Stimulated activated naive CD4-positive, alpha-beta T cell treated with Interleukin-2 at 50 U/mL for 16 hours (primary cell): ENCODE measurements at places on chromosomes 7 and 10.

GRCh38 chr10:7121154-7121797, 289.6 kb downstream of the SFMBT2 start:
- peak; percentile 38 for DNase-seq

GRCh38 chr10:95896071-95896850, 11.5 kb upstream of the CC2D2B start:
- no peak for DNase-seq

GRCh38 chr7:127447326-127447945, 54.9 kb upstream of the ZNF800 start:
- peak; percentile 45 for DNase-seq

DNA sequence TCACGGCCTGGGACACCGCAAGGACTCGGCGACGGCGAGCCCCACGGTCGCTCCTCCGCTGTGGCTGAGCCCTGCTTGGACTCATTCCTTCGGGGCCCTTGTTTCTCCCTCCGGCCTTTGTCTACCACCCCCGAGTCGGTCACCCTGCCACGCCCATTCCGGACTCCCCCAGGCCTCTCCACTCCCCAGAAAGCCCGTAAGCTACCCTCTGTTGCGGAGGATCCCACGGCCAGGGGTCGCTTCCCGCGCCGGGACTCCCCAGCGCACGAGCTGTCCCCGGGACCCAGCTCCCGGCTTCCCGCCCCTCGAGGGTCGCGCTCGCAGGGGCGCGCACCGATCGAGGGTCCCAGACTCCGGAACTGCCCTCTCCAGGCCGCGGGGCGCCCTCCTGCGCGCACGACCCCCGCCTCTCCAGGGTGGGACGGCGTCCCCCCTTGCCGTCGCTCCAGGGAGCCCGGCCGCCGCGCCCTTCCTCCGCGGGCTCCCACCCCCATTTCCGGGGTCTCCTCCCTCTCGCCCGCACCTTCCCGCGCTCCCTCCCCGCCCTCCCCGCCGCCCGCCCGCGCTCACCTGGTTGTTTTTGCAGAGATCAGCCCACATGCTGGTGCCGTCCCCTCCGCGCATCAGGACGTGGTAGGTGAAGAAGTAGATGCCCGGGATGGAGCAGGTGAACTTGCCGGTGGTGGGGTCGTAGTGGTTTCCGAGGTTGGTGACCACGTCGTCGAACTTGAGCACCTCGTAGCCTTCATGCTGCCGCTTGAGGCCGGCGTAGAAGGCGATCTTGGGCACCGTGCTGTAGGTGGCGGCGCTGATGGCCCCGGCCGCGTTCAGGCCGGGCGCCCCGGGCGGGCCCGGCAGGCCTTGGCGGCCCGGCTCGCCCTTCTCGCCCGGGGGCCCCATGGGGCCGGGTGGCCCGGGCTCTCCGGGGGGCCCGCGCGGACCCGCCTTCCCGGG, 1.5 kb downstream of the C1QL3 start:
- peak; percentile 13 for DNase-seq

DNA sequence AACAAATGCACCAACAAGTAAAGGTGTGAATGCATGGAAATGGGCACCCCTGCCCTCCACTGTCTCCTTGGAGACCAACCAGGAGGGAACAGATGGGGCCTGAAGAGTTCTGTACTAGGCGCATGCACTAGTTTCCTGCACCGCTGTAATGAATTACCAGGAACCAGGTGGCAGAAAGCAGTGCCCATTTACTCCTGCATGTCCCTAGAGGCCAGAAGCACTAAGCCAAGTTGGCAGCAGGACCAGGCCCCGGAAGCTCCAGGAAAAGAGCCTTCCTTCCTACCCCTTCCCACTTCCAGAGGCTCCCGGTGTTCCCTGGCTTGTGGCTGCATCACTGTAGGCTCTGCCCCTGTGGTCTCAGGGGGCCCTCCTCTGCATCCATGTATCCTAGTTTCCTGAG, 237.5 kb upstream of the PPP2R2D start:
- DNase-seq: no peak

GRCh38 chr7:96792115-96792514, 82.5 kb upstream of the SEM1 start:
- DNase-seq: no peak

DNA sequence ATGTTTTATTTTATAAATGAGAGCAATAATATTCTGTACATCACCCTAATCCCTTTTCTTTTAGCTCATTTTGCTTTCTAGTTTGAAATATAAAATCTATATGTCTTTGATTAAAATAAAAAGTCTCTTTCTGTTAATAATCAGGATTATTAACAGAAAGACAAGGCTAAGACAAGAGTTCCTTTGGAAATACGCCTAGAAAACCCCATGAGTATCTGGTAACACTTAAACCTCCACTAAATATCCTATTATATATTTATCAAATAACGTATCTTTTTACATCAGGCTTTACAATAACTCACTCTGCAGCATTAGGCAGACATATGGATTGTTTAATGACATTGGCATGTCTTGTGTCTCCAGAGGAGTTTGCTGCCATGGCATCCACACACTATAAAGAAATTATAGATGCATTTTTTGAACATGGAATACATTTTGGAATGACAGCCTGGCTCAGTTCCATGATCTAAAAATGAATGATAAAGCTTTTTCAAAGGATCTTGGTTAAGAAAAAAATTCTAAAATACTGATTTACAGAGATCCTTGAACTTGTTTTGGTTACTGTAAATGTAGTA, 98.7 kb downstream of the TMEM26 start:
- no peak for DNase-seq

DNA sequence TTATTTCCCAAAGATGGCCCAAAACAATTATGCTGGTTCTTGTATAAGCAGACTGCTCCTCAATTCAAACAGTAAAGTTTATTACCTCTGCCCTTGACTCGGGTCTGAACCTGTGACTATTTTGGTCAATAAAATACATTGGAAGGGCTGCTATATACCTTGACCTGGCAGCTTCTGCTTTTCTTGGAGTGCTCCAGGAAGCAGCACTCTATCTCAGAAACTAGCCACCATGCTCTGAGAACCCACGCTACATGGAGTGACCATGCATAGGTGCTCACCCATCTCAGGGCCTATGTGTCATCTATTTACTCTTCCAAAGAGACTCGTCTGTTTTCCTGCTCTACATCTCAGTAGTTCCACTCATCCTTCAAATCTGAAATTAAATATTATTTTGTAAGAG, 299.9 kb downstream of the AHR start:
- DNase-seq: no peak

DNA sequence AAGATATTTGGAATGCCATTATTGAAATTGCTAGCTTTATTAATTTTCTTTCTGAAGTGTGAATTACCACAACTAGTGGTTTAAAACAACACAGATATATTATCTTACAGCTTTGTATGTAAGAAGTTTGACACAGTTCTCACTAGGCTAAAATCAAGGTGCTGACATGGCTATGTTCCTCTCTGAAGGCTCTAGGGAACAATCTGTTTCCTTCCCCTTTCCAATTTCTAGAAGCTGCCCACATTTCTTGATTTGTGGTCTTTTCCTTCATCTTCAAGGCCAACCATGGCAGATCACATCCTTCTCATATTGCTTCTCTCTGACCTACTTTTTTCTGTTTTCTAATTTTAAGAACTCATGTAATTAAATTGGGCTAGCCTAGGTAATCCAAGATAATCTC, 43.3 kb upstream of the SLC26A3 start:
- DNase-seq: no peak

- DNase-seq: no peak
These were observed 35.9 kb downstream of the INSIG1 start for GRCh38 chr7:155333346-155334234.

GRCh38 chr7:28469562-28469961, 57.2 kb downstream of the CREB5 start:
- DNase-seq: no peak

- peak; percentile 5 for DNase-seq
These were observed 57.6 kb downstream of the MMRN2 start for GRCh38 chr10:86899670-86900276.

DNA sequence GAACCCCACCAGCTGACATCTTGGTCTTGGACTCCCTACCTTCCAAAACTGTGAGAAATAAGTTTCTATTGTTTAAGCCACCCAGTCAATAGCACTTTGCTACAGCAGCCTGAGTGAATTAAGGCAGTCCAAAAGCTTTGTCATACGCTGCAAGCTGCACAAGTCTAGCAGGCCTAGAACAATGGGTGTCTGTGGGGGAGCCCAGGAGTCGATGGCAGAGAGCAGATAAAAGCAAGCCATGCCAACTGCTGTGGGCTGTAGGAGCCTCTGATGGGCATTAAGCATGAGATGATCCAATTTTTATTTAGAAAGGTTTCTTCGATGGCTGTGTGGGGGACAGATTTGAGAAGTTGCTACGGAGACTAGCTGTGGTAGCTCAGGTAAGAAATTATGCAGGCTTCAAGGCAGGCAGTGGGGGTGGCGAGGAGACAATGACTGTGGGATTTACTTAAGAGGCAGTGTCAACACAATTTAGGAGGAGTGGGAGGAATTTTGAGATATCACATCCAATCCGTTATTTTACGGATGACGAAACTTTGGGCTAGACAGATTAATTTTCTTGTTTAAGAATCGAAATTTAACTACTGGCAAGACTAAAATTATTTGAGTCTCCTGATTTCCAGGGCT, 110.4 kb downstream of the NRCAM start:
- no peak for DNase-seq

DNA sequence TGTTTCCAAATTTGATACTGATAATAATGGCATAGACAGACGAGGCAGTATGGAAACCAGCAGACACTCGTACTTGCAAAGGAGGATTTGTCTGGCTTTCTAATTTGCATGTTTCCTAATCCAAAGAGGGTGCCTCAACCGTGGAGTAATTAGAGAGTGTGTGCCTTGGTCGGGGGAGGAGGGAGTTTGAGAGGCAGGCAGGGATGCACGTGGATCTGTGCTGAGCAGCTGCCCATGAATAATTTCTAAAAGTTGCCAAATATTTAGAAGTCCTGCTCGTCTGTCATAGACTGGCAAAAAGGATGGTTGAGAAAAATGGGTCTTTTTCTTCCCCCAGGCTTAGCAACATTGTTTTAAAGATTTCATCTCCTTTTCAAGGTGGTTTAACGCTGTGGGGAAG, 69.4 kb downstream of the PTPRE start:
- DNase-seq: no peak

DNA sequence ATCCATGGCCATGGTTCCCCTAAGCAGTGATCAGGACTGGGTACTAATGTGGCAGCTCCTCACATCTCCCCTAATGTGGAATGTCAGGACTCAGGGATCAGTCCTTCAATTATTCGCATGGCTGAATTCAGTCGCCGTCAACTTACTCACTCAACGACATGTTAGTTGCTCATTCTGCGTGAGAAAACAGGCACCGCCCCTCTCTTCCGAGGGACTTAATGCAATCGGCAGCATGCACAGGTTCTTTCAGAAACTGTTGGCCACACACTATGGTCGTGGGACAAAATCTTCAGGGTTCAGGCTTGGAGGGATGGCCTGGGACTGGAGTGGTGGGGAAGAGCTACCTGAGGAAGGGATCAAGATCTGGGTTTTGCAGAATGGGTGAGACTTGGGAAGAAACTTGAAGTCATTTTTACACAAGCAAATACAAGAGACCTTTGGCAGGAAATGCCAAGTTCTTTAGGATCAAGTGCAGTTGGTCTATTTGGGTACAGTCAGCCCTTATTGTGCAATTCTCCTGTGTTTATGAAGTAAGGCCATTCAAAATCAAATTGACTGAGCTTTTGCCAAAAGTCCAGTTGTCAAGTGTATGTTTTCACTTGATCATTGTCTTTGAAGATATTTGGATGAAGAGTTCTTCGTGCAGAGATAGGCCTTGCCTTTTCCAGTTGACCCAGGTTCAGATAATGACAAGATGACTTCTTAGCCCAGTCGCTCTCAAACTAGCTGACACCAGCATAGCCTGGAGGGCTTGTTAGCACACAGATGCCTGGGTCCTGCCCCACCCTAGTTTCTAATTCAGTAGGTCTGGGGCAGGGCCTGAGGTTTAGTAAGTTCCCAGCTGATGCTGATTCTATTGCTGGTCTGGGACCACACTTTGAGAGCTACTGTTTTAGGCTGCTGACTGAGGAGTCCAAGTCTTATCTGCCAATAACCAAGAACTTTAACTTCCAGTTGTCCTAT, 48.5 kb downstream of the LRRC18 start:
- no peak for DNase-seq

GRCh38 chr10:99630433-99630832, 10.2 kb upstream of the SLC25A28 start:
- no peak for DNase-seq

GRCh38 chr7:54615537-54615936, 73.4 kb downstream of the VSTM2A start:
- DNase-seq: no peak

GRCh38 chr10:78752708-78753107, 316.1 kb upstream of the ZMIZ1 start:
- no peak for DNase-seq

- DNase-seq: no peak
These were observed 6.1 kb downstream of the PTPRN2 start for GRCh38 chr7:158581440-158582088.

- no peak for DNase-seq
These were observed 743.8 kb downstream of the MAGI2 start for GRCh38 chr7:78709658-78710057.

DNA sequence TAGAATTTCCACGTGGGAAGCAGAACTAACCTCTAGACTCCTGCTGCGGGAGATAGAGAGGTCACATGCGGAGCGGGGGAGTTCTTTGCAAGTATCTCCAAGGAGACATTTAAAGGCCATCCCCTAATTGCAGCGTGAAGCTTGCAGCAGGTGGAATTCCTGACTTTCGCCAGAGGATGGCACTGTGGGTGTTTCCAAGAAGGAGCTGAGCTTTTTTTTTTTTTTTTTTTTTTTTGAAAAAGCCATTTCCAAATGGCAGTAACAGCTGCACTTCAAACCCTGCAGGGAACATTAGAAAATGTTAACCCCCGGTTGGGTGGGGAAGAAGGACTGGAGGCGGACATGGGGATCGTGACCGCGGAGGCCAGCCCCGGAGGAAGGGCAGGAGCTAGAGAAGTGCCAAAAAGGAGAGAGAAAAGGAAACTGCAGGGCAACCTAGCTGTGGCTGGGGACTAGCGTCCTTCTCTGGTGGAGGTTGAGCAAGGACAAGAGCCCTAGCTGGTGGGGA, 487.7 kb downstream of the TYW1 start:
- DNase-seq: no peak

DNA sequence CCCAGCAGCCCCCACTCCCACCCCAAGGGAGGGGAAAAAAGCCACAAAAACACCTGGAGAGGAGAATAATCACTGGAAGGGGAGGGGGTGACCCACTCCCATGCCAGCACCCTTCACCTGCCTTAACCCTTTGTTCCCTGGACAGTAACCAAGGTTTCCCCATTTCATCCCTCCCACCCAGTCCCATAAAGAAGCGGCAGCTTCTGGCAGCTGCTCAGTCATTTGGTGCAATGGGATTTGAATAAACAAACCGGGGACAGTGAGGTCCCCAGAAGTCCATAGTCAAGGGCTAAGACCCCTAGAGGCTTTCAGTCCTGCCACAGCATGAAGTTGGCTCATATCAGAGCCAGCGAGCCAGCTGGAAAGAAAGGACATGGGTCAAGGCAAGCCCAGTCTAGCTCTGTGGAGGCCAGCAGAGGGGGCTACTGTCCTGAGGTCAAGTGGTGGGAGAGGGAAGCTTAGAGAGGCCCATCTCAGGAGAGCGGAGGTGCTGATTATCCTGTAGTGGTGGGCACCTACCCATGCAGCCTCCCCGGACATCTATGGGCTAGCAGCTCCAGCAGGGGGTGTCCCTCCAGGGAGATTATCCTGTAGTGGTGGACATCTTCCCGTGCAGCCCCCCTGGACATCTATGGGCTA, 58.9 kb upstream of the LBX1 start:
- DNase-seq: no peak
